G401 (cell line): ENCODE measurements at places on chromosomes 1 and 21. TPM values are rescaled to one million over a fixed set of nuclear protein-coding genes. Genes with fewer than 3 reads are reported as not detected.

GRCh38 chr21:36605426-36605825 is 93.5 kb upstream of the SIM2 start:
- no peak for DNase-seq

FCRLB gene
- total RNA-seq = 1.5 and 2.7 TPM in 2 replicates

GRCh38 chr1:54107131-54107530 is 45.7 kb downstream of the CDCP2 start:
- DNase-seq = no peak

- peak; percentile 40 for DNase-seq
These were observed 5.3 kb downstream of the GALNT2 start for GRCh38 chr1:230072296-230072695.

- peak; percentile 23 for DNase-seq
These were observed 30.0 kb upstream of the SGIP1 start for GRCh38 chr1:66503841-66504470.

DNA sequence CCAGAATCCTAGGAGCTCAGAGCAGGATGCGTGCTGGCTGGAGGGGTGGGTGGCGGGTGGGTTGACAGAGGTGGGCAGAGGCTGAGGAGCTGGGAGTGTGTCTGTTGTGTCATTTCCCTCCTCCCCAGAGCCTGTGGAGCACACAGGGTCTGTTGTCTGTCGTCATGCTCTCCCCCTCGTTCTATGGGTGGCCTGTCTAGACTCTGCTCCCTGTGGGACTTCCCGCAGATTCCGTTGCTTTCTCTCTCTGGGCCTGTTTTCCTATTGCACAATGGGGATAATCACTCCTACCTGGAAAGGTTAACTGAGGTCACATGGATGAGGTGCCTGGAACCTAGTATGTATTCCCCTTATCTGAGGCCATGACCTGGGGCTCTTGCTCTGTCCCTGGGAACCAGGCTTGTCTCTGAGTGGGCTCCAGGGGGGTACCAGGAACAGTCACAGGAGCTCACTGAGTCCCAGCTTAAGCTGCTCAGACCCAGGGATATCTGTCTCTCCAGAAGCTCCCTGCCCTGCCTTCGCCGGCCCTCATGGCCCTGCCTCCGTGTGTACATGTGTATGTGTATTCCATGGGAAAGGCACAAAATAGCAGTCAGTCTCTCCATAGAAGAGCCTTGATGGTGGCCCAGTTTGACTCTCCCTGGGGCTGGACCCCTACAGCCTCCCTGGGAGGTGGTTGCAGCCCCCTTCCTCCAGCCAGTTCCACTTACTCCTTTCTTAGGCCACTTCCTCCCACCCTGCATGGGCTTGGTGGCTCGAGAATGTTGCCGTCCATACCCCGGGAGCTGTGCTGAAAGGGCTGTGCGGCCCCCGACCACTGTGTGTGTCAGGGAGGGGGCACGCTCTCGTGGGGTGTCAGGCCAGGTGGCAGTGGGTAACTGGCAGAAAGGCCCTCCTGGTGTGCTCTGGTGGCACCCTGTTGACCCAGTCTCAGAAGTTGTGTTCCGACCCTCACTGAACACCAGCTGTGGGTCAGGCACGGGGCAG is 17.9 kb downstream of the PTPRF start:
- no peak for DNase-seq

PLXNA2 gene
- 0.55 and 0.92 TPM in 2 replicates for total RNA-seq

DMRTA2 gene
- total RNA-seq = not detected in 2 replicates

- peak; percentile 41 for DNase-seq
These were observed 27.3 kb downstream of the STPG1 start for GRCh38 chr1:24386241-24386640.

GRCh38 chr1:79006564-79006963 is at the start of gene ADGRL4:
Gene ADGRL4, minus strand, starts transcription at chr1:79006730. Its CDS starts 76 bp downstream, at chr1:79006654.
- no peak for DNase-seq

- DNase-seq = no peak
These were observed 203.3 kb upstream of the JUN start for GRCh38 chr1:58986996-58987767.

- no peak for DNase-seq
These were observed 5.7 kb upstream of the TENT5B start for GRCh38 chr1:27018316-27018715.

SLAMF7 gene
- not detected in 2 replicates for total RNA-seq

- no peak for DNase-seq
These were observed 87.9 kb downstream of the CLEC20A start for GRCh38 chr1:178408871-178409270.
